ENCODE measurements at places on chromosomes 5 and 9.

GRCh38 chr5:157184117-157184670 lies 3.6 kb downstream of the ITK start:
- no peak for DNase-seq

DNA sequence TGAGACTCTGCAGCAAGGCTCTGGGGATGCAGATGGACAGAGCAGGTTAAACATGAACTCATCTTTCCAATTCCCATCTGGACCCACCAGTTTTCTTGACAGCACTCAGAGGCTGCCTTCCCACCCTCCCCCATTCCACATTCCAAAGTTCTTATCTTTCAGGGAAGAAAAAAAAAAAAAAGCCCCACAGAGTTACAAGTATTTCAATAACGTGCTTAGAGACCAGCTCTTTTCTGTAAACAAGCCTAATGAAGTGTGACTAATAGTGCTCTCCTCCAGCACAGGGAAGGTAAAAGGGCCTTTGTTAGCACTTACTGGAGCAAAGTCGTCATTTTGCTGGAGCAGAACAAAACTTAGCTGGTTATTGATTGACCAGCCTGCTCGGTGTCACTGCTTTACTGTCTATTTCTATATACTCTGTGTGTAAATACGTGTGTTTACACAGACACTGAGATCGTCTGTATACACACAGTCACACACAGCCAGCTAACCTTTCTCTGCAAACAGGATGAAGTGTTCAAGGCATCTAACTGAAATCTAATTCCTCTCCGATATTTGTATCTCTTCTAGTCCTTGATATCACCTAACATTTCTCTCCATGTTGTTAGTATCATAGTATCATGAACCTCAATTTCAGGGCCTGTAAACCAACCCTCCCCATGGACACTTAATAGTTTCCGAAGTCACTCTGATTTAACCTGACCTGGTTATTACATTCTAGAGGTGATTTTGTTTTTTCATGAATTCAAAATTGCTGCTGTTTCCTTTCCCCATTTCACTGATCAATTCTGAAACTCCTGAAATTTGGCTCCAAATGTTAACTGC lies 84.9 kb downstream of the ZNF608 start:
- no peak for DNase-seq

DNA sequence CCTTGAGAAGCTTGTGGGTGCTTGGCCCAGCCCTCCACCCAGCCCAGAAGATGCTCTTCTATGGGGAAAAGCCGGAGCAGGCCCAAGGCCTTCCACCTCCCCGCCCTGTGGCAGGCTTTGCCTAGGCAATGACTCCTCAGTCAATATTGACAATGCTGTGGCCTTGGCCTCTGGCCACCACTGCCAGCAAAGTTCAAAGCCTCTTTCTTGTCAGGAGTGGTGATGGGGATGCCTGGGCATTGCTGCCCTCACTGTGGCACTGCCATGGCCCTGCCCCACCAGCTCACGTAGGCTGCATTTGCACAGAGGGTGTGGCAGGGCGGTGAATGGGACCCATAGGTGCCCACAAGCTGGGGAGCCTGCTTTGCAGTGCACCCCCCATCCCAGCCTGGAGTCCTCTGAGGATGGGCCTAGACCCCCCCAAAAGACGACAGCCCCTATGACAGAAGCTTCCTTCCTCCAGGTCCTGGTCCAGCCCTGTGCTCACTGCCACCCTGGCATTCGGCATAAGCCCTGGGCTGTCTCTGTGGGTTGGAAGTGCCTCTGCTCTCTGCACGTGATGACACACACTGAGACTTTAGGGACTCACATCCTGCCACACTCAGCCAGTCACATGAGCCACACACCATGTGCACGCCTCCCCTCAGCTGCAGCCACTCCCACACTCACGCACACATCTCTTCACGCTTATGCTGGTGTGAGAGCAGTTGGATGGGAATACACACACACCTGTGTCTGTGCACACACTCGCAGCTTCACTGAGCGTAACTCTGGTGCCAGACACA lies 31.1 kb downstream of the MORN5 start:
- no peak for DNase-seq

- no peak for DNase-seq
These were observed 11.8 kb upstream of the IFNW1 start for GRCh38 chr9:21153336-21154017.

DNA sequence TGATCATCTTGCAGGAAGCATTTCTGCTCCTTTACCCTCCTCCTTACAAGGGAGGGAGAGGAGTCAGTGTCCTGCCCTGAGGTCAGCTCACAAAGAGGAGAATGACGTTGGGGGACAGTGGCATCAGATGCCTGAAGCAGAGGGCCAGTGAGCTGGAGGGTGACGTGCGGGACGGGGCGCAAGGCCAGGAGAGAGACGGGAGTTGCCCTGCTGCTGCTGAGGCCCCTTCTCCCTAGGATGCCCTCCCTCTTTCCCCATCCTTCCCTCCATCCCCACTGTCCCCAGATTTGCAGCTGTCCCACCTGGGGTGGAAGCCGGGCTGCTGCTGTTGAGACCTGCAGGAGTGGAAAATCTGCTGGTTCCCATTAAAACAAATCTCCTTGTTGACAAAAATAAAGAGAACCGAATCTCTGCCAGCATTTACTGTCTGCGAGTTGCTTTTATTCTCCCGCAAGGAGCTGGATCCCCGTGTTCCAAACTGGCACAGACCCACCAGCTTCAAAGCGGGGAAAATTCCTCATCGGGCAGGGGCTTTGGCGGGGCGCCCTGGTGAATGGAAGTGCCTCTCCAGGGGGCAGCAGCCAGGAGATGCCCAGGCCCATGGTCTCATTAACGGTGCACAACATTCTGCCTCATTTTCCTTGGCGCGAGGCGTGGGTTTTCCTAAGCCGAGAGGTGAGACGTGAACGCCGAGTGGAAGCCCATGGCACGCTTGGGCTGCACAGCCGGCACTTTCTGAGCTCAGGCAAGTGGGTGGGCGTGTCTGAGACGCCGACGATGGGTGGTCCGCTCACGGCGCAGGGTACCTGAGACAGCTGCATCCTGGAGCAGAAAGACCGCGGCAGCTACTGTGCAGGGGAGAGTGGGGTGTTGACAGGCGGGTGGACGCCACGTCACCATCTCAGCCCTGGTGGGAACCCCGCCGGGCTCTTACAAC lies 13.9 kb upstream of the COL5A1 start:
- DNase-seq, result no peak

GRCh38 chr9:16540743-16541613 lies 329.5 kb downstream of the BNC2 start:
- no peak for DNase-seq

DNA sequence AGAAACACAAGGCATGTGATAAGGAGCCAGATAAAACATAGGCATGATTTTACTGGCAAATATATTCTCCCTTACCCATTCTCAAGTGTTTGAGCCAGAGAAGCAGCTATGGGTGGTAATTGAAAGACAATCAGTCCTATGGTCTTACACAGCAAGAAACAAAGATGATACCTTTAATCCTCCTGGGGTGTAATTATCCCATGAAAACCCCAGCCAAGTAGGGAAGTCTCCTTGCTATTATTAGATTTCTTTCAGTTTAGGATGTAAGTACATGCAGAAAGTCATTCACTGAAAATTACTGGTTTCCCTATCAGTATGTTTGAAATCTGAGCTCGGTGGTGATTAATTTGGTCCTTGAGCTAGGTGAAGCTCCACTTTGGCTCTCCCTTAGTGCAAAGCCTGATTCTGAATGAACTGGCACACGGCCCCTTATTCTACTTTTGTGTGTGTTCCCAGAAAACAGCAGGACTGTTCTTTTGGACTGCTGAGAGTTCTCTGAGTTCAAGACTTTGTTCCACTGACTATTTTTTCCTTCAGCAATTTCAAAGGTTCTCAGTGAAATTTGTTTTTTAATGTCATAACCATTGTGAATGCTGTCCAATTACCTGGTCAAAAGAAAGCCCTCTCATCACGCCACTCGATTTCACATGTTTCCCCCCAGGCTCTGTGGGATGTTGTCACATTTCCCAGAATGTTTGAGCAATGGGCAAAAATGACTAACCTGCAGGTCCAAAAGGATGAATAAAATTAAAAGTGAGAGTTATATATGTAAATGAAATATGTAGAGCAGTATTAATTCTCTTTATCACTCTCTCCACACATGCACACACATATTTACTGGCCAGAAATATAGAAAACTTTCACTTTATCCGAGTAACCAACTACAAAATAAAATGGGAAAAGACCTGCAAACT lies 343.0 kb downstream of the RAB3C start:
- DNase-seq, result no peak

- DNase-seq, result no peak
These were observed 205.7 kb downstream of the NTRK2 start for GRCh38 chr9:84875193-84875592.

- peak; percentile 19 for DNase-seq
These were observed 9.9 kb downstream of the C9orf40 start for GRCh38 chr9:74942801-74943200.

GRCh38 chr5:172189693-172190296 lies 1.8 kb upstream of the STK10 start:
- DNase-seq, result no peak

DNA sequence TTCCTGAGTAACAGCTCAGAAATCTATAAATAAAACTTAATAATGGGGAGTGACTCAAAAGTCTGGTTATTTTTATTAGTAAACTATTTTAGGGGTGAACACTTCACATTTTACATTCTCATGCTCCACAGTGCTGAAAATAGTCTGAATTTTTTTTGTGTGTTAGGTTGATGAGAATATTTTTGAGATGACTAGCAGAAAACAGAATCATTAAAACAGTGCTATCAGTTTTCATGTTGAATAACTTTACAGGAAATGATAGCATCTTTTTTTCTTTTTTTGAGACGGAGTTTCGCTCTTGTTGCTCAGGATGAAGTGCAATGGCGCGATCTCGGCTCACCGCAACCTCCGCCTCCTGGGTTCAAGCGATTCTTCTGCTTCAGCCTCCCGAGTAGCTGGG lies 60.3 kb downstream of the TMC1 start:
- no peak for DNase-seq

DNA sequence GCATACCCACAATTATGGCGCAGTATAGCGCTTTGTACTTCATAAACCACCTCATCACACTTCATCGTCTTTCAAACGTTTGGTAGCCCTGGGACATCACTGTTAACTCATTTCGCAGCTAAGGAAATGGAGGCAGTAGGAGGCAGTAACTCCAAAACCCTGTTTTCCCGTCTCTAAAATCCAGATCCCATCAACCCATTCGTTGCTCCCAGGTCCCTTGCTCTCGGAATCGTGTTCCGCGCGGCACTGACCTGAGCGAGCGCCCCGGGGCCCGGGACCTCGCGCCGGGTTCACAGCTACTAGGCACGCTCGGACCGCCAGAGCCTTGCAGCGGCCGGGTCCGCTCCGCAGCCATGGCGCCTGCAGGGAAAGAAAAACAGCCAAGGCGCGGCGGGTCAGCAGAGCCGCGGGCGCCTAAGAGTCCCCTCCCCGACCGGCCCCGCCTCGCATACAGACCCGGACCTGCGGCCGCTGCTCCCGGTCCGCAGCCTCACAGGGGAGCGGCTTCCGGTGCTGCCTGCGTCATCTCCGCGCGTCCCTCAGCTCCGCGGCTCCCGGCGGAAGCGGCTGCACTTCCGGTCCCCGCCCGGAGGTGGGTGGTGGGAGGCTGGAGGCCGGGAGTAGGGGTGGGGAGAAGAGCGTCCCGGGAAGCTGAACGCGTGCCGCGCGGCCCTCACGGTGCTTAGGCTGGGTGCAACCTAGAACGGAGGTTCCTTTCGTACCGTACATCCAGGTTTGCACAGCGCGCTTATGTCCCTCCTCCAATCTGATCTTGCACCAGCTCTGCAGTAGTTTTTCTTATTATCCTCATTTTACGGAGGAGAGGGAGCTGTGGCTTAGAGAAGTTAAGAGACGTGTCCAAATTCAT lies at the start of gene FBXW2:
FBXW2 (minus strand) TSS at position 519 of the 868 bp plus-strand sequence. CDS start 5,158 bp downstream, outside the sequence.
- peak; percentile 90 for DNase-seq

GRCh38 chr5:119328753-119329602 lies 26.8 kb upstream of the TNFAIP8 start:
- peak; percentile 40 for DNase-seq

DNA sequence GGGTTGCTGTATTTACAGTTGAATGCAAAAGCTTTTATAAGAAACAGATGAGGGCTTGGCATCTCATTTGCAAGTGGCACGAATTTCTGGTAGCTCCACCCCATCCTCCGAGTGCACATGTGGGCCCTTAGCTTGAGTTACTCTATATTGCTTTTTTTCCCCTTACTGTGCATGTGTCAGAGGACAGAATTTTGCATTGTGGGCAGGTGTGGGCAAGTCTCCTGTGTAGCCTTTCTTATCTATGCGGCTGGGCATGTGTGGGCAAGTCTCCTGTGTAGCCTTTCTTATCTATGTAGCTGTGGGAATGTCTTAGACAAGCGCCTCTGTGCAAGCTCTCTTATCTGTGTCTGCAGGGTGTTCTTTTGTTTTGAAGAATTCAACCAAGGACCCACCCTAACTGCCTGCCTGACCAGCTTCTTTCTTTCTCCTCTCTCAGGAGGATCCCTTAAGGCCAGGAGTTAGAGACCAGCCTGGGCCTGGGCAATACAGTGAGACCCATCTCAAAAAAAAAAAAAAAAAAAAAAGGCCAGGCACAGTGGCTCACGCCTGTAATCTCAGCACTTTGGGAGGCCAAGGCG lies 34.1 kb upstream of the SIL1 start:
- no peak for DNase-seq

- no peak for DNase-seq
These were observed 13.1 kb upstream of the IFNA14 start for GRCh38 chr9:21252721-21253547.

DNA sequence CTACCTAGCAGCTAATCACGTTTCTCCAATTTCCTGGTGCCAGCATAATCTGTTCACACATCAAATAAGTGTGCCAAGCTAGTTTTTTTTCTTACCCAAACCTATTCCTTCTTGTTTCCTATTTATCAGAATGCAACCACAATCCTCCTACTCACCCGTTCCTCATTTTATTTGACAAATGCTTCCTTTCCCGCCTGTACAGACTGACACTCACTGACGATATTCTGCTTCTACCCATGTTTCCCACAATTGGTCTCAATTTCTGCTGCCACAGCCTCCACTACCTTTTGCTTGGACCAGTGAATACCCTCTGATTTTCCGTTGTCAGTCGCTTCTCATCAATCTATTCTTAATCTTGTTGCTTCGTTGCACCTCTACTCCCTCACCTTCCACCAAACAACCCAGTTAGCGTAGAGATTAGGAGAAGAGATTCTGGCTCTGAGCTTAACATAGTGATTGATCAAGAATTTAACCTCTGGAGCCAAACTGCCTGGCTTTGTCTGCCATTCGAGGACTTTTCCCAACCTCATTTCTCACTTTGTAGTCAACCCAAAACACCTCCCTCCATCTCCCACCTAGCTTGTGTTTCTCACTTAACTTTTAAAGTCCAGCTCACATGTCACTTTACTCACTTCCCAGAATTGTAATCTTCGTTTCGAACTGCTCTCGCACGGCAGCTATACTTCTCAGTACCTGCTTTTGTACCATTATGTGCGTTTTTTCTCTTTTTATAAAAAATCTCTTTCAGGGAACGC lies 729 bp upstream of the TMEM38B start:
- DNase-seq, result no peak

- peak; percentile 86 for DNase-seq
These were observed at the start of gene ADRB2 for GRCh38 chr5:148826053-148826738. Gene ADRB2, plus strand, starts transcription at chr5:148826611. Its CDS starts 221 bp downstream, at chr5:148826832.

DNA sequence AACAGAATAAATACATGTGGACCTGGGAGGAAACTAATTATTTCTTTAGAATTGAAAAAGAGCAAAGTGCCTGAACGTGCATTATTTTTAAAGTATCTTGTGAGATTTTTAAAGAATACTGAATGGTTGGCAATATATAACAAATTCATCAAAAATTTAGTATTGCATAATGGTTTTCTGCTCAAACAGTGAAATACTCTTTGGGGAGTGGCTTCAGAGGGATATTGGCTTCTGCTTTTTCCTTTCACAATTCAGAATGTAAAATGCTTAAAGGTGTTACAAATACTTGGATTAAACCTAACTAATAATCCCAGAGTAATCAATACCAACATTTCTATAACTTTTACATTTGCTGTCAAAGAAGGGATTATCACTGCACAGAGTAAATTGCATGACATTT lies 379.3 kb upstream of the CHD1 start:
- DNase-seq, result no peak

Measured in stimulated activated CD8-positive, alpha-beta memory T cell treated with anti-CD3 and anti-CD28 coated beads, Interleukin-4, amount 100 ng/mL, for 24 hours (primary cell).